T-helper 17 cell (primary cell): ENCODE measurements at places on chromosomes 13 and 19.

DNA sequence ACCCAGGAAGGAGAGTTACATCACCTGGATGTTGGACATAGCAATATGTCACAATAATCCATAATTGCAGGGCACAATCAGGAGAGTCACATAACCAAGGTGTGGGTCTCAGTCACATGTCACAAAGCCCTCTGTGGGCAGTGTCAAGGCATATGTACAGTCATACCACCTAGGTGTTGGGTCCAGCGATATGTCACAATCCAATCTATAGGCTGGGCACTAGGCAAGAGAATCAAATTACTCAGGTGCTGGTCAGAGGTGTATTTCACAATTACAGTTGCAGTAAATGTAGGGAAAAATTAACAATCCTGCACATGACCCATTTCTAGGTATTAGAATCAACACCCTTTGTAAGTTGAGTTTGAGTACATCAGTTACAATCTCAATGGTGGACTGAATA lies 126.2 kb upstream of the ZNF91 start:
- DNase-seq: no peak

DNA sequence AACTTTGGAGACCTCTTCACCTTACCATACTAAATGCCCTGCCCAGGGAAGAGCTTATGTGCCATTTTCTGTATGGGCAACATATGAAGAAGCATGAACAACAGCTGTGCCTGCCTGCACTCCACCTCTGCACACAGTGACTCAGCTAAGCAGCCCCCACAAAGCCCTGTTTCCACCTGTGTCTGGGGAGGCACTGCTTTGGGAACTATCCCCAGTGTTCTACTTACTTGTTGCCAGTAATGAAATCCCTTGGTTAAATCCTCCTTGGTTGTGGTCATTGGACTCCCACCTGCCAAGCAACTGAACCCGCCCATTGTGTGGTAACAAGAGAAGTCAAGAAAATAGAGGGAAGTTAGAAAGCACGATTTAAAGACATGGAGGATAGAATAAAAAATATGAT lies 84.6 kb downstream of the NALCN start:
- DNase-seq: no peak

DNA sequence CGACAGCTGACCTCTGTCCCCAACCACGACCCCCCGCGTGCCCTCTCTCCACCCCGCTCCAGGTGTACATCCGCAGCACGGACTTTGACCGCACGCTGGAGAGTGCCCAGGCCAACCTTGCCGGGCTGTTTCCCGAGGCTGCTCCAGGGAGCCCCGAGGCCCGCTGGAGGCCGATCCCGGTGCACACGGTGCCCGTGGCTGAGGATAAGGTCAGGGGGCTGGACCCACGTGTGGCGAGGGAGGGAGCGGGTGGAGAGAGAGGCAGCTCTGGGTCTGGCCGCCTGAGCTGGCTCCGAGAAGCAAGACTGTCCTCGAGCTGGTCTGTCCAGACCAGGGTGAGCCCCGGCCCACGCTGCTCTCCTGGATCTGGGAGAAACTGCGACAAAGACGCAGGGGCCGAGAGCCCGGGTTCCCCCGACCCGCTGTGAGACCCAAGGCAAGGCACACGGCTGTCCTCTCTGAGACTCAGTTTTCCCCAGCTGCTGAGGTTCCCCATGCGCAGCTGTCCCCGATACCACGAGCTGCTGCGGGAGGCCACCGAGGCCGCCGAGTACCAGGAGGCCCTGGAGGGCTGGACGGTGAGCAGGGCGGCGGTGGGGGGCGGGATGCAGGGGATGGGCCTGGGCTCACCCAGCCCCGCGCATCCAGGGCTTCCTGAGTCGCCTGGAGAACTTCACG lies 1.5 kb downstream of the ACP4 start:
- no peak for DNase-seq

GRCh38 chr19:4327252-4327876 lies 11.3 kb downstream of the STAP2 start:
- DNase-seq: peak; percentile 45

GRCh38 chr19:52945652-52946321 lies 16.9 kb downstream of the ZNF816 start:
- DNase-seq: no peak

DNA sequence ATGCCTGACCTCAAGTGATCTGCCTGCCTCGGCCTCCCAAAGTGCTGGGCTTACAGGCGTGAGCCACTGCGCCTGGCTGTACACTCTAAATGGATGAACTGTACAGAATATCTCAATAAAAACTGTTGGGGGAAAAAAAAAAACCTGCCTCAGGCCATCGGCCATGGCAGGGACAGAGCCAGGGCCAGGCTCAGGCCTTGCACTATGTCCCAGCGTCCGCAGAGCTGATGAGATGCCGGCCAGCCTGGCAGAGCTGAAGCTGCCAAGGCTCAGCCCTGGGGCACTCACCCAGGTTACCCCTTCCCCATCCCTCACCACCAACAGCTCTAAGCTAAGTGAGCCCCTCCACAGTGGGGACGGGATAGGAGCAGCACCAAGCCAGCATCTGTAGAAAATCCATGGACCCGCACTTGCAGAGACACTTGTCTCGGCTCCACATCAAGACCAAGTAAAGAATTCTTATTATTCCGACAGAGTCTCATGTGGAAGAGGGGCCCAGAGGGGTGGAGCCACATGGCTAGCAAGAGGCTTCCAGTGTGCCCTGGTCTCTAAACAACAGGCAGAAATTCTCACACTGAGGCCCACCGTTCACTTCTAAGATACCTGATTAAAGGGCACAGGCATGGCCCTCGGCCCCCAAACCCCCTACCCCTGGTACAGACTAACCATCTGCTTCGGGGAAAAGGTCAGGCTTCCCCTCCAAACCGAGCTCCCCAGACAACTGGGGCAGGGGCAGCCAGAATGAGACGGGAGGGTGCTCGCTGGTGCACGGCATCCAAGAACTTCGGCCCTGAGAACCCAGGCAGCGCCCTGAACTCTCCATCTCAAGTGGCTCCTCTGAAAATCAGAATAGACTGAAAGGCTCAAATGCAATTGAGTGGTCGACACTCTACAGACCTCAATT lies 5.8 kb downstream of the PPP6R1 start:
- DNase-seq: no peak

DNA sequence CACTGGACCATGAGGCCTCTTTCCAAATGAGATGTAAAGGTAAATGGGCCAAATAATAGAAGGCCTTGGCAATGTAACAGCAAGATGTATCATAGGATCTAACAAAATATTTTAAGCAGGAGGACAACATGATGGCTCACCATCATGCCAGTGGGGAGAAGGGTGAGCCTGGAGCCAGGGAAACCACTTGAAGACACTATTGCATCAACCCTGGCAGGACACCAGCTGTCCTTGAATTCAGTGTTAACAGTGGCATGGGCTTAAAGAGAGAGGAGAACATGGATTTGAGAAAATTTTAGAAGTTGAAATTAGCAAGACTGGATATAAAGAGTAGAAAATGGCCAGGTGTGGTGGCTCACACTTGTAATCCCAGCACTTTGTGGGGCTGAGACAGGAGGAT lies 6.7 kb upstream of the RCBTB2 start:
- DNase-seq: no peak

GRCh38 chr13:28719227-28720055 lies 671 bp upstream of the SLC46A3 start:
- DNase-seq: no peak
